GM12891 (cell line): ENCODE measurements at places on chromosomes 13 and 19.
A peak's percentile ranks its signal among the peaks of the same experiment; 100 is the strongest.

GRCh38 chr13:101618440-101619187 is 166.1 kb downstream of the ITGBL1 start:
- DNase-seq = no peak

DNA sequence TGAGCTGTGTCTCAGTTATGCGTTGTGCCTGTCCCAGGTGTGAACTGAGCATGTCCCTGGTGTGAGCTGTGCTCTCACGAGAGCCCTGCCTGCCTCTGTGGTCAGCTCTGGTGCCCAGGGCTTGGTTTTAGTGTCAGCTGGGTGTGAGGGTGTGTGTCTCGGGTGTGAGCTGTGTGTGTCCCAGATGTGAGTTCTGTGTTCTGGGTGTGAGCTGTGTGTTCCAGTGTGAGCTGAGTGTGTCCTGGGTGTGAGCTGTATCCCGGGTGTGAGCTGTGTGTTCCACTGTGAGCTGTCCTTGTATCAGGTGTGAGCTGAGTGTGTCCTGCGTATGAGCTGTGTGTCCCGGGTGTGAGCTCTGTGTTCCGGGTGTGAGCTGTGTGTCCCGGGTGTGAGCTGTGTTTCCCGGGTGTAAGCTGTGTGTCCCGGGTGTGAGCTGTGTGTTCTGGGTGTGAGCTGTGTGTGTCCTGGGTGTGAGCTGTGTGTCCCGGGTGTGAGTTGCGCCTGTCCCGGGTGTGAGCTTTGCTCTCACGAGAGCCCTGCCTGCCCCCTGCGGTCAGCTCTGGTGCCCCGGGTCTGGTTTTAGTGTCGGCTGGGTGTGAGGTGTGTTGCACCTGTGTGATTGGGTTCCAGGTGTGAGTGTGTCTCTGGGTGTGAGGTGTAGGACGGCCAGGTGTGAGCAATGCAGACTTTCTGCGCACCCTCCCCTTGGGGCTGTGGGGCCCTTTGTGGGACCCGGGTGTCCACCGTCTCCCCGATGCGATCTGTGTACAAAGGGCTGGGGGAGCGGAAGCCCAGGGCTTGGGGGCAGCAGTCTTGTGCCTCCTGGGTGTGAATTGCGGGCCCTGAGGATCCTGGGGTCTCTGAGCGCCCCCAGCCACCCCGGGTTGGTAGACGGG is 7.1 kb upstream of the PEAK3 start:
- DNase-seq = no peak

DNA sequence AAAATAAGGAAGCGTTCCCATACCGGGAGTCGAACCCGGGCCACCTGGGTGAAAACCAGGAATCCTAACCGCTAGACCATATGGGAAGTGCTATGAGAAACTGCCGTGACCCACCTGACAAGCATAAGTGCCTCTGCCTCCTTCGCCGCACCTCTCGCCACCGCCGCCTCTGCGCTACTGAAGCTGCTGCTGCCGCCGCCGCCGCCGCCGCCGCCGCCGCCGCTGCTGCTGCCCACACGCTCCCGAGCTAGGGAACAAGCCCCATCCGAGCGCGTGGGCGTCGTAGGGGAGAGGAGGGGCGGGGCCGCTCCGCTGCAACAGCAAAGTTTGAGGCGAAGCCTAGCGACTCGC is 610 bp upstream of the WBP4 start:
- DNase-seq = peak; percentile 37

- no peak for DNase-seq
These were observed 38.6 kb upstream of the CCNE1 start for GRCh38 chr19:29773141-29773540.

DNA sequence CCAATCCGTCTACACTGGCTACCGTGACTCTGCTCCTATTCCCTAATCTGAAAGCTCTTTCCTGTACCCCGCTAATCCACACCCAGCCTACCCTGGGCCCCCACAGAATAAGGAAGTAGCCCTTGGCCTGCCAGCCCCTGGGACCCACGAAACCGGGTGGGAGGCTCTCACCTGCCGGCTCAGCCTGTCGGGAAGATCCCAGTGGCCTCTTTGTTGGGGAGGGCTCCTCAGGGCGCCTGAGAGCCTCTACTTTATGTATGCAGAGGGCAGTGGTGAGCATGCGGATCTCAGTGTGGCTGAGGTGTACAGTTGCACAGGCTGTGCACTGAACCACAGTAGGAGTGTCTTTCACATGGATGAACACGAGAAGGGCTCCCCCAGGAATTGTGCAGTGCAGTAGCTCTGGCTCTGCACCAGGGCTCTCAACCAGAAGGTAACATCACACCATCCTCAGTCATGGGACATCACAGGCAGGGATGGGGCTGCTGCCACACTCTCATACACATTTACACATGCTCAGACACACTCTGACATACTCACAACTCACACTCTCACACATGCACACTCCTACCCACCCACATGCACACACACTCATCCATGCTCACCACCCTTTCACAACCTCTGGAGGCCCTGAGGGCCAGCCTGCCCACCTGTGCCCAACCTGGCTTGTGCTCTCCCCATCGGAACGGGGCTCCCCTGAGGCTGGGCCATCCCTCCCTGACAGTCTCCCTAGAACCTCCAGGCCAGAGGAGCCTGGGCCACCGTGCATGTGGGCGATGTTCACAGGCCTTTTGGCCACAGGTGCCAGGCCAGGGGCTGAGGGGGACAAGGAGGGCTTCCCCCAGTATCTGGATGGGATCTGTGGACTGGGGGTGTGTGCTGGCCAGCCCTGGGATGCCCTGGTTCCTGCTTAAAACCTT is 135.0 kb downstream of the URI1 start:
- no peak for DNase-seq

GRCh38 chr13:99379856-99380801 is 72.9 kb upstream of the GPR183 start:
- DNase-seq = no peak

DNA sequence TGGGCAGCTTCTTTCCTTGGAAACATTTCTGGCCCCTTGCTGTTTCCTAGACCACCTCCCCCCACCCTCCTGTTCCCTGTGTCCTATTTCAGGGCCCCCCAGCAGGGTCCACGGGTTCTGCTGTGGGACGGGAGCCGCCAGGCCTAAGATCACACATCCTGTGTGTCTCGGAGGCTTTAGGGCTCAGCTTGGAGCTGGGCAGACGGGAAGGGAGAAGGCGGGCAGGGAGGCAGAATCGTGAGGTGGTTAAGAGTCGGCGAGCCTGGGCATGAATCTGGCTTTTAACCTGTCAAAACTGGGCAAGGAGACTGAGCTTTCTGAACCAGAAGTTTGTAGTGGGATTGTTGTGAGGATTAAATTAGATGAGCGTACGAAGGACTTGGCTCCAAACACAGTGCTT is 4.8 kb downstream of the KCNC3 start:
- no peak for DNase-seq

- DNase-seq = no peak
These were observed 985 bp upstream of the CLC start for GRCh38 chr19:39738814-39739213.

DNA sequence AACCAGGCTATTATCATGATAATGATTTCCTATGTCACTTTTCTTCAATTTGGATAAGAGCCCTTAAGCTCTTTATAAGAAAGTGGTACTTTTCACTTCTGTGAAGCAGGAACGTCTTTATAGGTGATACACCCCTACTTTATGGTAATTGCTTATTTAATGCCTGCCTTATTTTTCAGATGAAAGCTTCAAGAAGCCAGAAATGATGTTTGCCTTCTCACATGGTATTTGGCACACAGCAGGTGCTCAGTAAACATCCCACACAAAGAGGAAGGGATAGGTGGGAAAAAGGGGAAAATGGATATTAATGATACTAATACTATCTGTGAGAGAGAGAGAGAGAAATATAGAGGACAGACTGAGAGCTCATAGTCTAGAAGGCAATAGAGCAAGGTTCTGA is 29.0 kb upstream of the WASF3 start:
- no peak for DNase-seq
